ENCODE measurements at places on chromosomes 13 and 19.

DNA sequence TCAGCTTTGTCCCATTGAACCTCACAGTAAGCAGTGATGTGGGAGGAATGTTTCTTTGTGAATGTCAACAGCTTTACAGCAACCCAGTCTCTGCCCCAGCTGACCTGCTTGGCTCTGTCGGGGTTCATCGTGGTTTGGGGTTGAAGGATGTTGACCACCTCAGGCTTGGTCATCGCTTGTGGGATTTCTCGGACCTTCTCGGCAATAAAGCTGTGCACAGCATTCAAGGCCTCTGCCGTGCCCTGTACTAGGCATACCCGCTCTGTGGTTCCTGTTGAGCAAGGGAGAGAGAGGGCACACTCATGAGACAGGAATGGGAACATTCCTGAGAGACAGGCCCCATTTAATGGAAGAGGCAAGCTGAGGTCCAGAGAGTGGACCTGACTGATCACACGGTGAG is 20.0 kb downstream of the NOVA2 start:
- peak overlapping the region; percentile 79 for H3K4me3 ChIP-seq
- peaks cover 5% of the 10 kb centered on the region for H3K36me3 ChIP-seq
- H3K27me3 ChIP-seq: peaks cover 18% of the 10 kb centered on the region
- peaks cover 46% of the 10 kb centered on the region for H3K4me1 ChIP-seq
- H3K27ac ChIP-seq: peak overlapping the region; percentile 93

- H3K27ac ChIP-seq: no peak overlapping the region
- H3K4me1 ChIP-seq: peaks cover 37% of the 10 kb centered on the region
- H3K27me3 ChIP-seq: peaks cover 1% of the 10 kb centered on the region
- H3K4me3 ChIP-seq: no peak overlapping the region
Observed at GRCh38 chr19:46499692-46500091, 4.0 kb upstream of the PNMA8B start.

- no peak overlapping the region for H3K27ac ChIP-seq
- no peaks in the 10 kb centered on the region for H3K36me3 ChIP-seq
- no peak for DNase-seq
- peaks cover 5% of the 10 kb centered on the region for H3K4me1 ChIP-seq
- no peak overlapping the region for H3K4me3 ChIP-seq
Observed at GRCh38 chr13:59415498-59415897, 748.2 kb downstream of the DIAPH3 start.

DNA sequence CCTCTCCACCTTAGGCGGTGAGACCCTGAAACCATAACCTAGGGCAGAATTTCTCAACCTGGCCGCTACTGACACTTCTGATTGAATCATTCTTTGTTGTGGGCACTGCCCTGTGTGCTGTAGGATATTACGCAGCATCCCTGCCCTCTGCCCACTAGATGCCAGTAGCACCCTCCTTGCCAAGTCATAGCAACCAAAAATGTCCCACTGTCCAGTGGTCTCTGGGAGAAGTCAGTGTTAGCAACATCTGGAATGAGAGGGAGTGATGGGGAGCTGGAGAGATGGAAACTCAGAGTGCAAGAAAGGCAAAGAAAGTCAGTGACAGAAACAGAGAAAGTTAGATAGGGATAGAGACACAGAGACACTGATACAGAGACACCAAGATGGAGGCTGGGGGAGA is 13.6 kb downstream of the KLK4 start:
- no peak overlapping the region for H3K27ac ChIP-seq
- H3K36me3 ChIP-seq: no peaks in the 10 kb centered on the region
- no peak for DNase-seq
- H3K4me1 ChIP-seq: no peaks in the 10 kb centered on the region

DNA sequence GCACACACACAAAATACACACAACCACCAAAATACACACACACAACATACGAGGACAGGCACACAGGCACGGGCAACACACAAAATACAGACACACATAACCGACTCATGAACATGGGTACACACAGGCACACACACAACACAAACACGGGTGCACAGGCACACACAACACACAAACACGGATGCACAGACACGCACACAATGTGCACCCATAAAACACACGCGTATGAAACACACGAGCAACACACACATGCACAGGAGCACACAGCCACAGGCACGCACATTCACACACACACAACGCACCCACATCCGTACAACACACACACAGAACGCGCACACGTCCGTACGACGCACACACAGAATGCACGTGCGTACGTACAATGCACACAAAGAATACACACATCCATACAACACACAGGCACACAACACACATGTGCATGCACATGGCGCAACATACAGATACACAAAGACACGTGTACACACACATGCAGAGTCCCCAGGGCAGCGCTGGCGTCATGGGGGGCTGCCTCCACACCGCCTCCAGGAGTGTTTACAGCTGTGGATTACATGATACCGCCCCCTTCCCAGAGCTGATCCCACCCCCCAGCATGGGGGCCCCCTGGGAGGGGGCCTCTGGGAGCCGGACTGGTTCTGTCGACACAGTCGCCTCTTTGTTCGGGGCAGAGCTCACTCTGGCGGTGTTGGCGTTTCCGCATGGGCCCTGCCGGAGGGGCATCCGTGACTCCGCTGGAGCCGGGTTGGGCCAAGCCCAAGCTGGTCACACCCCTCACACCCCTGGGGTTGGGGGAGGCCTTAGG is 2.9 kb downstream of the SBNO2 start:
- peak overlapping the region; percentile 81 for H3K4me3 ChIP-seq
- no peak for DNase-seq
- peaks cover 7% of the 10 kb centered on the region for H3K36me3 ChIP-seq

GRCh38 chr19:5851302-5851701 is at the start of gene FUT3:
Gene FUT3, minus strand, starts transcription at chr19:5851449.
- no peak within 1 kb of the TSS for H3K27ac ChIP-seq
- DNase-seq: no peak

- no peaks in the 10 kb centered on the region for H3K4me1 ChIP-seq
- no peak overlapping the region for H3K4me3 ChIP-seq
- no peaks in the 10 kb centered on the region for H3K27me3 ChIP-seq
- DNase-seq: no peak
- H3K36me3 ChIP-seq: peaks cover 12% of the 10 kb centered on the region
- no peak overlapping the region for H3K27ac ChIP-seq
Observed at GRCh38 chr13:95607366-95607765, 37.1 kb downstream of the DZIP1 start.
